ENCODE measurements at places on chromosomes 3 and 15. TPM values are rescaled to one million over a fixed set of nuclear protein-coding genes. Genes with fewer than 3 reads are reported as not detected.

GRCh38 chr3:178875836-178876235 is 195.8 kb downstream of the ZMAT3 start:
- H3K27ac ChIP-seq: no peak overlapping the region
- H3K4me1 ChIP-seq: no peaks in the 10 kb centered on the region
- no peak overlapping the region for H3K4me3 ChIP-seq
- no peak for DNase-seq
- H3K36me3 ChIP-seq: no peaks in the 10 kb centered on the region

The CNTN3 gene
- total RNA-seq: not detected

GRCh38 chr3:56917361-56918110 is 115.8 kb upstream of the ARHGEF3 start:
- H3K27me3 ChIP-seq: no peaks in the 10 kb centered on the region
- H3K4me1 ChIP-seq: peaks cover 7% of the 10 kb centered on the region
- H3K4me3 ChIP-seq: no peak overlapping the region
- DNase-seq: no peak
- H3K27ac ChIP-seq: no peak overlapping the region
- no peaks in the 10 kb centered on the region for H3K36me3 ChIP-seq

- no peaks in the 10 kb centered on the region for H3K27me3 ChIP-seq
- no peak overlapping the region for H3K4me3 ChIP-seq
- no peak overlapping the region for H3K27ac ChIP-seq
- no peaks in the 10 kb centered on the region for H3K4me1 ChIP-seq
- peaks cover 4% of the 10 kb centered on the region for H3K36me3 ChIP-seq
Observed at GRCh38 chr15:37081983-37082382, 18.4 kb downstream of the MEIS2 start.

GRCh38 chr15:72464251-72464650 is 9.9 kb upstream of the ARIH1 start:
- no peak for DNase-seq
- H3K4me3 ChIP-seq: no peak overlapping the region
- no peaks in the 10 kb centered on the region for H3K4me1 ChIP-seq
- H3K36me3 ChIP-seq: no peaks in the 10 kb centered on the region
- H3K27me3 ChIP-seq: no peaks in the 10 kb centered on the region

The TM4SF18 gene
- total RNA-seq: 2.4 TPM

The CHRM5 gene
- total RNA-seq: not detected

The MBNL1 gene
- 317 TPM for total RNA-seq

DNA sequence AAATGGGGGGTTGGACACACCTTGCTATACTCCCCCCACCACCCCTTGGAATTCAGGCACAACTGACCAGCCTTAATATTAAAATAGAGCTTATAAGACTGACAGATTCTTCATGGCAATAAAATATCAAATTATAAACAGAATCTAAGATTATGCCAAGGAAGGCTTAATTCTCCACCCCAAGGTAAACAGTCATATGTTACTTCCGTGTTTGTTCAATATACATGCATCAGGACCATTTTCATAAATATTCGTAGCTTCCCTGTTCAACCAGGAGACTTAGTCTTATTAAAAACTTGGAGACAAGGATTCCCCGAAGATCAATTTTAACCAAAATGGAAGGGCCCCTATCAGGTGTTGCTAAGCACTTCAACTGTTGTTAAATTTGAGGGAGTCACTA is 13.3 kb upstream of the EHHADH start:
- no peaks in the 10 kb centered on the region for H3K36me3 ChIP-seq
- DNase-seq: no peak
- no peak overlapping the region for H3K4me3 ChIP-seq

- no peak for DNase-seq
- H3K27me3 ChIP-seq: no peaks in the 10 kb centered on the region
- H3K36me3 ChIP-seq: no peaks in the 10 kb centered on the region
- H3K4me3 ChIP-seq: no peak overlapping the region
Observed at GRCh38 chr15:95019907-95020306, 788.5 kb downstream of the MCTP2 start.
